GM12864 (cell line): ENCODE measurements at places on chromosomes 12 and 14.

DNA sequence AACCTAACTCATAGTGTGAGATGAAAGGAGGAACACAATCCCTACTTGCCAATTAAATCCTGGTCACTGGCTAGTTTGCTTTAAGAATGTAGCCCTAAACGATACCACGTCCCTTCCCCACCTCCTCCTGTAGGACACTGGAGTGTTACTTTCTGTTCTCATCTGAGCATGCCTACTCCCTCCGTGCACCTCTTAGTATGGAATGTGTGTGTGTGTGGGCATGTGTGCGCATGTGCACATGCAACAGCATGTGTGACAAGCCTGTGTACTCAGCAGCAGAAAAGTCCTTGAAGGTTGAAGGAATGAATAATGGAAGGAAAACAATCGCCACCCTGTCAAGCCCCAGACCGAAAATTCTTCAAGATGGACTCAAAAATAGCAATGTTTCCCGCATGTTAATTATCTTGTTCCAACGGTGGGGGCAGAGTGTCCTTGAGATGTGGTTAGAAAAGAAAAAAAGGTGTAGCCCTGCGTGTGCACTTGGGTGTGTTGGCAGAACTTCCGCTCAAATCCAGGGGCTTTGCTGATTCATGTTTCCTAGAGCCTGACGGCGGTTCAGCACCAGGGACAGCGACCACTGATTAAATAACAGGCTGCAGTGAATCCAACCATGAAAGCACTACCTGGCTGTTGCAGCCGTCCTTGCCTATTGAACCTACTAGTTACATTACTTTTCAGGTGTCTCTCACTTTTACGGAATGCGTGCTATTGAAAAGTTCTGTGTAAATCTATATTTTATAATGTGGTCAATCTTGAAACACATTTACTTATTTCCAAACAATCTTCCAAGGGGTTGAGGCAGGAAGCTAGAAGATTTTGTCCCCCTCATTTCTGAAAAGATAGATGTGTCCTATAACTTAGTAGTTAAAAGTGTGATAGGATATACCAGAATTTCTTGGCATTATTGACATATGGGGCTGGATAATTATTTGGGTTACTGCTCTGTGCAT, 79.8 kb downstream of the SRRM4 start:
- no peak for DNase-seq

DNA sequence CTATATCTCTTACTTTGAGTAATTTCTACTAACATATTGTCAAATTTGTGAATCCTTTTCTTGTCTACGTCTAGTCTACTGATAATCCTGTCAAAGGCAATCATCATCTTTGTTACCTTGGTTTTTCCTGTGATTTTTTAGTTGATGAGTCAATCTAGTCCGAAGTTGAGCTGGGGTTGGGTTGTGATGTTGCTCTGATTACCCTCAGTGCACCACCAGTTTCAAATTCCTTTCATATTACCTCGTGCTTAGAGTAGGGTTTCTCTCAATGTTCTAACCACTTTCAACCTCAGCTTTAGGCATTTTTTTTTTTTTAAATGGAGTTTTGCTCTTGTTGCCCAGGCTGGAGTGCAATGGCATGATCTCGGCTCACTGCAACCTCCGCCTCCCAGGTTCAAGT, 186.8 kb downstream of the BTG1 start:
- no peak for DNase-seq

DNA sequence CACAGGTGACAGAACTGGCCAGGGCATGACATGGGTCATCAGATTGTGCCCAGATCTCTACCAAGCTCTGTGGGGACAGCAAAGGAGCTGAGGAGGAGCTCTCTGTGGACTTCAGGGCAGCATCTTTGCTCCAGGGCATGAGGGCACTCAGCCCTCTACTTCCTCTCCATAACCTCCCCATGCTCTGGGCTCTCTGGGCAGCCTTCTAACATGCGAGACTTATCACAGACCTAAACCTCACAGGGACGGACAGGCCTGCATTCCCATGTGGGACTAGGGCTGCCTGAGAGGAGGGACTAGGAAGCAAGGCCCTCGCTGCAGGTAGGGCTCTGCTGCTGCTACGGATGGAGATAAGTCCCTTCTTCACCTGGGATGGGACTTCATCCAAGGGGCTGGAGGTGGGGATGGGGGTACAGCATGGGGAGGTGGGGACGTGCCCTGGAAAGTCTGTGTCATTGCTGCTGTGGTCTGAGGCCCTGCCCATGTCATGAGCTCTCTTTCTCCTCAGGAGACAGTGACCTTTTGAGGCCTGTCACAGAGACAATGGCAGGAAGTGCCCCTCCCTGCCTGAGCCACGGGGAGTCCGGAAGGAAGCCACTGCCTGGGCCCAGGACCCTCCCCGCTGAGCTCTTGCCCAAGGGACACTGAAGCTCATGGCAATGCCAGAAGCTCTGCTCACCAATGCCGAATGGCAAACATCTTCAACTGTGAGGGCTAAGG, 44.1 kb downstream of the PITPNM2 start:
- DNase-seq, result no peak

DNA sequence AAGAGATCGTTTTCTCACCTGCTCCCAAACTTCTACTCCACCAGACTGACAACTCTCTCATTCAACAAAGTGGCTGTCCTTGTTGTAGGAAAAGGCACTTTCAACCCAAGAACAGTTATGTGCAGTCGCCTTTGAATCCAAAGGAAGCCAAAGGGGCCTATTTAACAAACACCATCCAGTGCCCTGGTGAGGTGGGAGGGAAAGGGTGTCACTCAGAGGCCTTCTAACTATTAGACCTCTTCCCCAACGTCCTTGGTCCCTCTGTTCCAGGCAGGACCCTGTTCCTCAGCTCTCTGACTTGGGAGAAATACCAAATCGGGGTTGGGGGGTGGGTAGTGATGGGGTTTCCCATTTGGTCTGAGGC, 3.2 kb downstream of the SIX4 start:
- no peak for DNase-seq

DNA sequence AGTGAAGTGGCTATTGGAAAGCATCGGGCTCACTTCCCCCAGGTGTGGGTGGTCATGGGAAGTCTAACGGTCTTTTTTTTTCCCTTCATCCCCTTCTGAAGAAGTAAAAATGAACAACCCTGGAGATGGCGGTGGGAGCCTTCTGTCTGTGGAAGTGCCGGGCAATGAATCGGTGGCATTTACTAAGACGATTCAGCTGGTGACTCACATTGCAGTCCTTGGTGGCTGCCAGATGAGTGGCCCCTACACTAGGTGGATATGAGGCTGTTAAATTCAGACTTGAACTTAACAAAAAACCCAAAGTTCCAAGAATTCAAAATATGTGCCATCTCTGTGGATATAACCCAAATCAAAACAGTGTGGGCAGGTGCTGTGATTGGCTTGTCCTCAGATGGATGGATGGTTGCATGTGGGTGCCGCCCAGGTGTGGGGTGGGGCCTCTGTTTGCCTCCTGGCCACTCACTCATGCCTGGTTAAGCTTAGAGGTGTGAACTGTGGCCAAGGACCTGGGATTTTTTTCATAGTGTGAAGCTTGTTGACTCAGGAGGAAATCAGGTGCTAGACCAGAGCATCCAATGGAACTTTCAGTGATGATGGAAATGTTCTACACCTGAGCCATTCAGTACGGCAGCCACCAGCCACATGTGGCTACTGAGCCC, 176.7 kb upstream of the NOS1 start:
- DNase-seq, result no peak

GRCh38 chr12:116490471-116490870, 68.7 kb upstream of the MAP1LC3B2 start:
- no peak for DNase-seq

DNA sequence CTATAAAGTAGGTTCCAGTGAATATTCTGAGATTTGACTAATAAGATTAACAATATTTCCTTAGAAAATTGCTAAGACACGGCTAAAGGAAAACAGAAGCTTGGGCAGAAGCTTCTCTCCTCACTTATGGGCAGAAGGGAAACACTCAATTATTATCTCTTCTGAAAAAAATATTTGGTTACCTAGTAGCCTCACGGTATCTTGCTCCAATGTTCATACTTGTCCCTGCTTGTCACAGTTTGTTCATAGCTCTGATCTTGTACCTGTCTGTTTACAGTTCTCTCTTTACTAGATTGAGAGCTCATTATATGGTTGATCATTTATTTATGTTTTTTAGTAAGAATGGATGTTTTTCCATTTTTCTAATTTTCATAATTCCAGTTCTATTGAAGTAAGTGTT, 458.0 kb upstream of the ATP2B1 start:
- DNase-seq, result no peak

DNA sequence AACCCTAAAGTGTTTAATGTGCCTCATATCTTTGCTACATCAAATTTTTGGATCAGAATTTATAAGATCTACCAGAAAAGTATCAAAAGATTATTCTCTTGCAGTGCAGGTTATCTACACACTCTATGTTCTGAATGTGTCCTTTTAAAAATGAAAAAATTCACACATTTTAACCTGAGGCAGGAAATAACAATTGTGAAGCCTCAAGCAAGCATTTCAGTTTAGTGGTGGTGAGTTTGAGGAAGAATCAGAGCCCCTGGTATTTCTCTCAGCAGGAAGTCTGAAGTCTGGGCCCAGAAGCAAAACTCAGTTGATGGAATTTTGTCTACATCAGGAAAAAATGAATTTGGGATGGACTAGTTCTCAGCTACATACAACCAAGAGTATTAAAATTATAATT, 137.0 kb upstream of the PZP start:
- no peak for DNase-seq

DNA sequence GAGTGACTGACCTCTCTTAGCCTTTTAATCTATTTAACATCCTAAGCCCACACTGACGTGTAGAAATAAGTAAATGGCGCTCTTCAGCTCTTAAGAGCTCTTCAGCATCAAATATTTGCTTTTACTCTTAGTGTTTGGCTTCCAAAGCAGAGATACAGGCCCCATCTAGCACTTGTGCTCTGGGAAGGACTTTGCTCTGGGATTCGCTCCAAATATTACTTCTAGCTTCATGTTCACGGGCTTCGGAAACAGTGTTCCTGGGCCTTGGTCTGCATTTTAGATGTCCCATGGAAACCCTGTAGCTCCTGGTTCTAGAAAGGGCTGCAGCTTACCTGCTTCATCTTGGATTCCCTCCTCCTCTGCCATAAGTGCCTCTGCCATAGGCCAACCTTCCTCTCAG, 2.7 kb upstream of the NKX2-8 start:
- DNase-seq, result no peak

DNA sequence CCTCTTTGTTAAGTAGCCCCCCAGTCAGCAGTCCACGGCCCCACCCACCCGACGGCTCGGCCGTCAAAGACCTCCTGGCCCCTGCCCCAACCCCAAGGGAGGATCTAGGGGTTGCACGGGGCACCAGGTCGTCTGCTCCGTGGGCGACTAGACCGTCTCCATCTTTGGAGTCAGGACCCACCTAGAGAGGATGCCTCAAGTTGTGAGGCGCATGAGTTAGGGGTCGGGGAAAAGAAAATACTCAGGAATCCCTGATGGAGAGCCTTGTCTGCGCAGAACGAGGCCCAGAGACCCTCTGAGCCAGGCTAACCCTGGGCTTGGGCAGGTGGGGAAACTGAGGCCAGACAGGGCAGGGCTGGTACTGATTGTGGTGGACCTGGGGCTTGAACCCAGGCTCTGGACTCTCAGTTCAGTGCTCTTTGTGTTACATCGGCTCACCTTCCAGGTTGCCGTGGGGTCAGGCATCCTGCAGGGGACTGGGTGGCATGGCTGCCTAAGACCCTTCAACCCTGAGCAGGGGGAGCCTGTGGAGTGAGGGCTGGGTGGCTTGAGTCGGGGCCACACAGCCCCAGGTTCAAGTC, 839 bp downstream of the OTUB2 start:
- no peak for DNase-seq

DNA sequence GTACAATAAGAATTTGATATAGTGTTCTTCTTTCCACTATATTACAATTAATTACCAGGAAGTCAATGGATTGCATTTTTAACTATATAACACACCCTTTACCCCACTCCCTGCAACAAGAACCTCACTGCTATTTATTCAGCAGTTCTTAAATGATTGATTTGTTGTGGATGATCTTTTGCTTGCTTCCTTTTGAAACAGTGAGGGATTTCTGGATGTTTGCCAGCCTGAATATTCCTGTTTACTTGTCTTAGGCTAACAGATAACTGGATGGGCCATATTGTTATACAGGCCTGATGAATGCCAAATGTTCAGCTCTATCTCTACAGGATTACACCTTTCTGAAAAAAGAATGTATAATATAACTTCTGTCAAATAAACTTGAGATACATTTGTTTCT, 497.6 kb downstream of the APAF1 start:
- DNase-seq, result no peak

DNA sequence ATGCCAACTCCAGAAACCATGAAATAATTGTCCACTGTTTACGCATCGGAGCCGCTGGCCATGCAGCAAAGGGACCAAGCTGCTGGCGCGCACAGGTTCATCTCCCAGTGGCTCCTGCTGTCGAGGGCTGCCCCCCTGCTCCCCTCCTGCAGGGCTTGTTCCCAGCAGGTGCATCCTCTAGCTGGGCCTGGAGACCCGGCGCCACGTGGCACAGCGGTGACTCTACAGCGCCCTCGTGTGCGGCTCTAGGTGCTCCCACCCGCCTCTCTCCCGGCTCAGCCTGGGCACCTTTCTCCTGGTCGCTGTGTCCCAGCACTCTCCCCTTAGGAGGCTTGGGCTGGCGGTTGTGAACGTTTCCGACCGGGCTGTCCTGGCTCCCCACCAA, 37.5 kb upstream of the INF2 start:
- no peak for DNase-seq

DNA sequence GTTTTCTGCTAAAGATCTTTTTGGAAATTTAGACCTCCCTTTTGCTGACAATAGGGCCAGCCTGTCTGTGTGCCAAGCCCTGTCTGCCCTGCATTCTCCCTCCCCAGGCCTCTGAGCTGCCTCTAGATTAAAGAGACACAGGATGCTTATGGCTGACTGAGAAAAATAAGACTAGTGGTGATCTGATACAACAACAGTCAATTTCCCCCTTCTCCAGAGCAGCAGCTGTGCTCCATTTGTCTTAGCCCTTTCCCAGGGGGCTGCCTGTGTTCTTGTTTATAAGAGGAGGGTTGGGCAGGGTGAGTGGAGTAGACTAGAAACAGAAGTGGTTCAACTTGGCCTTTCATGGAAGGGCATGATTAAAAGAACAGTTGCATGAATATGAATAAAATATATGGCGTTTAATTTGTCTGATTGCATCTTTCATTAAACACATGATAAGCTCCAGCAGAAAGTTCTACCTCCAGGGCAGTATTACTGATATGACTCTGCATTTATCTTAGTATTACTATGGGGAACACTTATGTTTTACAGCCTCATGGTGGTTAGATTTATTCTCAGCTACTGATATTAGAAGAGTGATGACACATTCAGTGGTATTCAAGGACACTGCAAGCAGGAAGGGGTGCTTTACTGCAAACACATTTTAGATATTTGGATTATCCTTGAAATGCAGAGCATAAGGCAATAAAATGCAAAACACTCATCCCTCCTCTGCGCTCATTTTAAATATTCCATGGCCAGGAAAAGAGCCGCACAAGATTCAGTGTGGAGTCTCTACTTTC, 150.2 kb upstream of the CLEC14A start:
- DNase-seq, result no peak

DNA sequence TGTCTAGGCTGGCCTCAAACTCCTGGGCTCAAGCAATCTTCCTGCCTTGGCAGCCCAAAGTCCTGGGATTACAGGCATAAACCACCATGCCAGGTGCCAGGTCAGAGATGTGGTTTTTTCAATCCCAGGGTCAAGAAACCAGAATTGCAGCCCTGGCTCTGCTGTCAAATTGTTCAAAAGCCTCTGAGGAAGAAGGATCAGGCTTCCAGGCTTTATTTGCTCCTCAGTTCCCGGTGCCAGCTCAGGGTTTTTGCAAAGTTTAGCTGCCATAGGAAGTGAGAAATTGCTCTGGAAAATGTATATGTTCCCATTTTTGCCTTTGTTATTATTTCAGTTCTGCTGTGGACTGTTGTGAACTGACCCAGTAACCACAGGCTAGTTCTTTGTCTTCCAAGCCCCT, 28.7 kb downstream of the WNT5B start:
- DNase-seq, result no peak
